ENCODE measurements at places on chromosomes 3 and 15. TPM values are rescaled to one million over a fixed set of nuclear protein-coding genes. Genes with fewer than 3 reads are reported as not detected.

DNA sequence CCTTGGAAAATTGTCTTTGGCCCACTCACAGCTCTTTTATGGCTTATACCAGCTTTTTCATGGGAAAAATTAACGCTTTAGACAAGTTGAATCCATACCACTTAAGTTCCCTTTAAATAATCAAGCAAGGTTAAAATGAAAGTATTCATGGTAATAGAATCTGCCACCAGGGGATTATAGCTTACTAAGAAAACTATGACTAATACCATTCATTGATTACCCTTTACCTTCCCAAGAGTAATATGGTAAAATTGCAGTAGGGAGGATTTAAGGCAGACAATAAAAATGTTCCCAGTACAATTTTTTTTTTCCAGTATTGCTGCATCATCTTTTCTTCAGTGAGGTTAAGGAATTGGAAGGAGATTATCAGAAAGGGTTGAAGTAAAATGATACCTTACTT lies 641.1 kb upstream of the NAALADL2 start:
- no peak overlapping the region for H3K27ac ChIP-seq
- H3K27me3 ChIP-seq = no peaks in the 10 kb centered on the region
- DNase-seq = no peak
- H3K4me3 ChIP-seq = no peak overlapping the region
- no peaks in the 10 kb centered on the region for H3K4me1 ChIP-seq

Gene HYAL1
- not detected for total RNA-seq

- H3K4me3 ChIP-seq = no peak overlapping the region
- H3K27me3 ChIP-seq = peaks cover 15% of the 10 kb centered on the region
- H3K36me3 ChIP-seq = no peaks in the 10 kb centered on the region
- no peak overlapping the region for H3K27ac ChIP-seq
- no peak for DNase-seq
Measured at GRCh38 chr3:13096356-13096755, 23.1 kb upstream of the IQSEC1 start.

GRCh38 chr3:183754052-183754451 lies 56.5 kb downstream of the YEATS2 start:
- H3K4me1 ChIP-seq = no peaks in the 10 kb centered on the region
- no peak overlapping the region for H3K4me3 ChIP-seq
- H3K27ac ChIP-seq = peak overlapping the region; percentile 22
- no peak for DNase-seq

Gene FAM3D
- total RNA-seq = not detected

Gene CEP19
- 5.3 TPM for total RNA-seq

All from activated T-cell treated with anti-CD3 and anti-CD28 coated beads, Interleukin-2, amount 50 U/mL, for 72 hours (primary cell).